HT1080 (cell line): ENCODE measurements at places on chromosomes 4 and X.
A peak's percentile ranks its signal among the peaks of the same experiment; 100 is the strongest.

- DNase-seq, result no peak
These were observed 51.7 kb downstream of the SHROOM3 start for GRCh38 chr4:76486588-76487276.

DNA sequence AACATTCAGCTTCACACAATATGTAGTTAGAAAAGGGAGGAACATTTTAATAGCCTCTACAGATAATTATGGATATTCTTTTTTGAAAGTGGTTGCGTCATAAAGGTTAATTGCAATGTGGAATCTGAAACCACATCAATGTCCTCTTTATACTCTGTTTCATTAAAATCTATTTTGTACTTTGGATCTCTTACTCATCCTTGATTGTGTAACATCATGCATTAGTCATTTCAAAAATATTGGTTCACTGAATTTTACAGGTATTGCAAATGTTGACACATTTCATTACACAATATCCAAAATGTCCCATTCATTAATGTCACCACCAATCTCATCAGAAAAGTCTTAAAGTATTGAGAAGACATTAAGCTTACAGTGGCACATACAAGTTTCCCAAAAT, 62.7 kb upstream of the USP9X start:
- peak; percentile 60 for DNase-seq

DNA sequence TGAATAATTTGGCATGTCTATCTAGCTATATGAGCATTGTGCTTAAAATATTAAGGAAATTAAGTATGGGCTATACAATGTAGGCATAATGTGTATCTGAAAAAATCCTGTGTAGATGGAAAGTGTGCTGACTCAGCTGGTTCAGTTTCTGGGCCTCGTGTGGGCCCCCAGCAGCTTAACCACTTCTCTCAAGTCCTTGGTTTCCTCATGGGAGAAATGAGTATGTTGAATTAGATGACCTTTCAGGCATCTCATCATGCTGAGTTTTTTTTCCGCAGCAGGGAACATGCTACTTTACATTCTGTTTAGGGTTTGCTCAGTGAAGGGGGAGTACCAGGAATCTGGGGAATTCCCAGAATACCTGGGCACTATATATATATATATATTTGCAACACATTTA, 30.5 kb downstream of the RHOH start:
- DNase-seq, result no peak

- DNase-seq, result no peak
These were observed 122.4 kb upstream of the GPM6A start for GRCh38 chr4:175934506-175934905.

DNA sequence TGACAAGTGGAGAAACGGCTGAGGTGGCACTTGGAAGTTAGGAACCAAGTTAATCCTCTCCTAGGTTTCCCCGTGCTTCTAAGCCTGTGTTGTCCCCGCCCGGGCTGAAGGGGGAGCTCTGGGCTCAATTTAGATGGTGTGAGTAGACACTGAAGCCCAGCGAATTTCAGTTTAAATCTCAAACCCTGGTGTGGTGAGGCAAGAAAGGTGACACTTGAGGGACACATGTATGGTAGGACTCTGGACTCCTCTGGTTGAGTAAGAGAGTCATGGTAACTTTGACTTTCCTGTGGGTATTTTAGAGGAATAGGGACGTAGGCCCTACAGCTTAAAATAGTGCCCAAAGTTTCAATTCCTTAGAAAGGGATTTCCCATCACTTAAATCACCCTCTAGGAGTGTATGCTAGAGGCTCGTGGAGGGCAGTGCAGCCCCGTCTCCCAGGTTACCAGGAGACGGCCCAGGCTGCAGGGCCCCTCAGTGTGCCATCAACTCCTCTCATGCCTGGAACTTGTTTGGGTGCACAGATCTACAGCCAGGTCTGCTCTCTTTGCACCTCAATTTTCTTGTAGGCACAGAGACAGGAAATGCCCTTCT, 24.0 kb downstream of the HAND2 start:
- DNase-seq, result peak; percentile 41
